ENCODE measurements at places on chromosomes 11 and 22.

- no peak for DNase-seq
These were observed 91.4 kb downstream of the CSNK2A3 start for GRCh38 chr11:11261629-11262028.

DNA sequence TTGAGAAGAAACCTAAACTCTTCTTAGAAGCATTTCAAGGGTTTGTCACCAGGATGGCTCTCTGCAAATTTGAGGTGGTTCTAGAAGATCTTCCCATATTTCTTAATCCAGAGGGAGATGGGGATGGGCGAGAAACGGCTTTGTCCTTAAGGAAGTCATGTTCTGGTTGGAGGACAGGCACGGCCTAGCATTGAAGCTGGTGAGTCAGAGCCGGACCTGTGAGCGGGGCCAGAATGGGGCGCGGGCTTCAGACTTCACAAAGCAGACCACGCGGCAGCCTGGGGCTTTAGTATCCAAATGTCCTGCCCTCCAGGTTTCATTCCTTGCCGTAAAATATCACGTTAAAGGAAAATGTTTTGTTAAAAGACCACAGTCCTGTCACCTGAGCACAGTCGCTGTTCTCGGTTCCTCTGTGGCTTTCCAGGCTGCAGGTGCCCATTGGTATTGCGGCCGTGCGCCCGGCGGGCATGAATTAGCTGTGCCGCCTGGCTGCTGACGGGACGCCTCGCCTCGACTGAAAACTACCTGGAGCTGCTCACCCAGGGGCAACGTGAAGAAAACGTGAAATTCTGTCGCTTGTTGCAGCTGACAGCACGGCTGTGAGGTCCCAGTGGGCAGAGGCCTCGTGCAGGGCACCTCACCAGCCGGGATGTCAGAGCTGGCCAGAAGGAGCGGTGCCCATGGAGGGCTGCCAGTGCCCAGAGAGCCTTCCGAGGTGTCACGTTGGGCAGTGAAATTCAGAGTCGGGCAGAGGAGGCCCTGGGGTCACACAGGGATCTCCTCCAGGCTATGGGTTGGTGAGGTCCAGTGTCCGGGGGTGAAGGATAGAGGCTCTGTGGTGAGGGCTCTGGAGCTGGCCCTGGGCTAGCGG, 59.0 kb downstream of the LRP5 start:
- DNase-seq: no peak

DNA sequence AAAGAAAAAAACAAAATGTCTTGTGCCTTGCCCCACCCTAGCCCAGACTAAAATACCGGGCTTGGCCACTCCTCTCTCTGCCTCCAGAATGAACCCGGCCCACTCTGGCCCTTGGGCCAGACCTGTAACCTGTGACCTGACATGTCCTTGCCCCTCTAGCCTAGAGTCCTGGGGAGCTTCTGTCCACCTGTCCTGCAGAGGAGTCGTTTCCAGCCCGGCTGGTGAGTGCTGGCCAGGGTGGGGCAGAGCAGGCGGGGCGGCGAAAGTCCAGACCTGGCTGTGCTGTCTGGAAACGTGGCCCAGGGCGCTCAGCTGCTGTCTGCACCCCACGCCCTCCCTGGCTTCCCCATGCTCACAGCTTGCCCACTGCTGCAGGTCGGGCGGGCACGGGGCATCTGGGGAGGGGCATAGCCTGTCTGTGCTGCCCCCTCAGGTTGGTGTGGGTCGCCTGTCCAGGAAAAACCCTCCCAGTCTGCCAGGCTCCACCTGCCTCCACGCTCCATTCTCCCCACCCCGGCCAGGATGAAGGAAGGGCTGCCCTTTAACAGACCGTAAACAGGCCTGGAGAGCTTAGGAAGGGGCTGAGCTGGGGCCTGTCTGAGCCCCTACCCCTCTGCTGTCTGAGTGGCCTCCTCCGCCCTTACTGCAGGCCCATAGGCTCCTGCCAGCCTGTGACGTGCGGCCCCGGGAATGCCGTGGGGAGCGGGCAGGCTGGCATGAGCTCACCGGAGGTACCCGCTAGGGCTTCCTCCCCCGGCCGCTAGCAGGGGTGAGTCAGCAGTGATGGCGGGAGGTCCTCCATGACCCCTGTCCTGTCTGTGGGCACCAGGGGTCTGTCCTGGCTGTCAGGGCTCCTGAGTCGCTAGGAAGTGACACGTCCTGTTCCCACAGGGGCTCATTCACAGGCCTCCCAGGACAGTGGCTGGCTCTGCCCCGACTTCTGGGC, 1.9 kb downstream of the CD151 start:
- no peak for DNase-seq

GRCh38 chr11:31651208-31651607, 141.6 kb downstream of the ELP4 start:
- no peak for DNase-seq

DNA sequence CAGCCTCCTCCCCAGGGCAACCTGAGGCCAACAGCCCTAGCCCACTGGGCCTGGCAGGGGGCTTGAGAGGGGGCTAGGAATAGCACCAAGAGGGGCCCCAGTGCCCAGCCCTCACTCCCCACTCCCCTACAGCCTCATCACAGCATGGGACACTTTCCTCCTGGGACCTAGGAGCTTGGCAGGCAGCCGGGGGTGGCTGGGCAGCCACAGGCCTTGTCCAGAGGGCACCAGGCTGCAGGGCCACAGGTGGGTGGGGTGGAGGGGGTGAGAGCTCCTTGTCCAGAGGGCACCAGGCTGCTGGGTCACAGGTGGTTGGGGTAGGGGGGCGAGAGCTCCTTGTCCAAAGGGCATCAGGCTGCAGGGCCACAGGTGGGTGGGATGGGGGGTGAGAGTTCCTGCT, 61.8 kb downstream of the WNT7B start:
- no peak for DNase-seq

DNA sequence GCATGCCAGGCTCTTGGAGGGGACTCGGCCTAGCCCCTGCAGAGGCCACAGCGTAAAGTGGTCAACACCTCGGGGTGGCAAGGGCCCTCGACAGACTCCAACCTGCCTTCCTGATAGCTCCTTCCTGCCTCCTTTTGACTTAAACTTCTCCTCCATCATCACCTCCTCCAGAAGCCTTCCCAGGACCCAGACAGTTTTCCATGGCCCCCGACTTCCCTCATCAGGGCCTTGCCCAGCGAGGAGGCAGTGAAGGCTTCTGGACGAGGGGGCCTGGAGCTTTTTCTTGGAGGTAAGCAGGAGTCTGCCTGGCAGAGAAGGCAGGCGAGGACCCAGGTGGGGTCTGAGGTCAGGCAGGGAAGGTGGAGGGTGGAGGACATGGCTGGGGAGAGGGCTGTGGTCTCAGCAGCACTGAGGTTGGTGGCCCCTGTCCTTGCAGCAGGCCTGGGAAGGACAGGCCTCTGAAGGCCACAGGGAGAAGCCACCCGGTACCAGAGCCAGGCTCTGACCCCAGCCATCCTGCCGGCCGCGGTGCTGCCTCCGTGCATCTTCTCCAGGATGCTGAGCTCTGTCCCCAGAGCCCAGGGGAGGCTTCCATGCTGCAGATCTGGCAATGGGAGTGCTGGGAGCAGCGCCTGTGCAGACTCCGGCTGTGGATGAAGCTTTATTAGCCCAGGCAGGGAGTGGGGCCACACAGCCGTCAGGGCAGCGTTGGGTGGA, 81.4 kb downstream of the WNT7B start:
- no peak for DNase-seq

DNA sequence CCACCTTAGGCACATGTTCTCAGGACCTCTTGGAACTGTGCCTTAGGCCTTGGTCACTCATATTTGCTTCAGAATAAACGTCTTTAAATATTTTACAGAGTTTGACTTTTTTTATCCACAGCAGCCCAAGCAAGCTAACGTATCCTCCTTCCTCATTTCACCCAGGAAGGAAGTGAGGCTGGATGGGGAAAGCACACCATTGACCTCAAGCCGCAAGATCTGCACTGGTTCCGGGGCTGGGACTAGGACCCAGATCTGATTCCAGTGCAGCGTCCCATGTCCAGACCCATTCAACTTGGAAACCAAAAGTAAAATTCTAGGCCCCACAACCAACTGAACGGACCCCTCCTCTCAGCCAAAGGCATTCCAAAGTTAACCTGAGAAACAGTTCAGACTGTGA, 2.4 kb upstream of the LGALS12 start:
- DNase-seq: no peak

DNA sequence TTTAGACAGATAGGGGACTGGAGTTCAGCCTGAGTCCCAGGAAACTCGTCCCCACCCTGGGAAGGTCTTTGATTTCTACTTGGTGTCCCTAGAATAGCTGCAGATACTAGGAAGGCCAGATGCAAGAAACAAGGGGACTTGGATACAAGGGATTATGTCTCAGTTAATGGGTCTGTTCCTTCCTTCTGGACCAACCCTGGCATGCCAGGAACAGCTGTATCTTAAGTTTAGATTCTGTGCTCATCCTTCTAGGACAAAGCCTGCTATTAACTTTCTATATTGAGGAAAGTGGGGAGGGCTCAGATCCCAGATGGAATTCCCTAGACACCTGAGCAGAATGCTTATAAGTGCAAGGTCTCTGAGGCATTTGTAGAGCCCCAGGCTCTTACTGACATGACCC, 3.9 kb upstream of the OR52M1 start:
- no peak for DNase-seq

GRCh38 chr11:76267556-76267955, 61.3 kb upstream of the WNT11 start:
- DNase-seq: no peak

DNA sequence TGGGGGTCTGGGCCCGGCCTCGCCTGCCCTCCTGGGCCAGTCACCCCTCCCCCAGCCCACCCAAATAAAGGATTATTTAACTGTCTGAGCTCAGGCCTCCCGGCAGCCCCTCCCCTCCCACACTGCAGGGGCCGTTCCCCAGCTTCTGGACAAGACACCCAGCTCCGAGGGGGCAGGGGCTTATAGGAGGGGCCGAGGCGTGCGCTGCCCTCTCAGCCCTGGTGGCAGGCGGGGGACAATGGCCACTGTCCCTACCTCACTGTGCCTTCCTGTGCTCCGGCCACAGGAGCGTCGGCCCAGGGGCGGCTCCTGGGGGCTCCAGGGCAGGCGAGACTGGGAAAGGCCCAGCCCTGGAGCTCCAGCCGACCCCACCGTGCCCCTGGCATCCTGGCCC, 2.2 kb upstream of the SELENOO start:
- DNase-seq: no peak

- no peak for DNase-seq
These were observed 309.1 kb downstream of the SWAP70 start for GRCh38 chr11:9972989-9973388.

GRCh38 chr11:4140067-4140636, 45.6 kb downstream of the RRM1 start:
- DNase-seq: no peak

DNA sequence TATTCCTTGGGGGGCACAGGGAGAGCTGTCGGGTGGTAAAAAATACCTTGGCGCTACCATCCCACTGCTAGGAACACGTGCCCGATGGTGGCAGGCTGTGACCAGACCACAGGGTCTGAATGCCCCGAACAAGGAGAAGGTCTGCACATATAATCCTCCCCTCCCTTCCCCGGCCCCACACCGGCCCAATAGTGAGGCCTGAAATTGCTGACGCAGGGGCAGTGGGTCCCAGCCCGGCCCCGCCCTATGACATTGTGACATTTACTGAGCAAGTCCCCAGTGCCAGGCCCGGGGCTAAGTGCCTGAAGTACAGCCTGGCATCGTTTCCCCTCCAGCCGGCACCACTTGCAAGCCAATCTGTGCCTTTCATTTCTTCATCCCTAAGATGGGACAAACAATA, 19.5 kb downstream of the MN1 start:
- DNase-seq: no peak

DNA sequence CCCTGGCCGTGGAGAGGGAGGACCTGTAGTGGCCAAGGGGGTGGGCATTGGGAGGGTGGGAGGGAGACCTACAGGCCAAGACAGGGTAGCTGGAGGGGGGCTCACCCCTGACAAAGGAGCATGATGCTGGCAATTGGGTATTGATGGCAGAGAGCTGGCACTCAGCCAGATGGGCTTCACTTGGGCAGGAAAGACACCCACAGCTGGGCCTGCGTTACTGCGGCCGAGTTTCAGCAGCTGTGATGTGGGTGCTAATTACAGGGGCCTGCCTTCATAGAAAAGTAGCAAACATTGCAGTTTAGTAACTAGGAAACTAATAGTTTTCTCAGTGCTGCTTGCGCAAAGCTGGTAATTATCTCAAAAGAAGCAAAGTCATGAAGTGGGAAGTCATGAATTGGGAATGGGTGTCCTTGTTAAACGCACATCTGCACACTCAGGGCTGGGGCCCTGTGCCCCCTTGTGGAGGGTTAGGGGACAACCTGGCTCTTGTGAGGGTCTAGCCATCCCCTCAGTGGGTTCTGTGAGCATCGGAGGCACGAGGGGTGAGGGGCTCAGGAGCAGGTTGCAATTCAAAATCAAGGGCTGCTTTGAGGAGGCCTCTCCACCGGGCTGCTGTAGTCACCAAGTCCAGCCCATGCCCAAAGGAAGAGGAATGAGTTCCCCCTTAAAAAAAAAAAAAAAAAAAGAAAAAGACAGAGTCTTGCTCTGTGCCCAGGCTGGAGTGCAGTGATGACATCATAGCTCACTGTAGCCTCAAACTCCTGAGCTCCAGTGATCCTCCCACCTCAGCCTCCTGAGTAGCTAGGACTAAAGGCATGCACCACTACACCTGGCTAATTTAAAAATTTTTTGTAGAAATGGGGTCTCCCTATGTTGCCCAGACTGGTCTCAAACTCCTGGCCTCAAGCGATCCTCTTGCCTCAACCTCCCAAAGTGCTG, 24.4 kb upstream of the TXNRD2 start:
- DNase-seq: no peak

DNA sequence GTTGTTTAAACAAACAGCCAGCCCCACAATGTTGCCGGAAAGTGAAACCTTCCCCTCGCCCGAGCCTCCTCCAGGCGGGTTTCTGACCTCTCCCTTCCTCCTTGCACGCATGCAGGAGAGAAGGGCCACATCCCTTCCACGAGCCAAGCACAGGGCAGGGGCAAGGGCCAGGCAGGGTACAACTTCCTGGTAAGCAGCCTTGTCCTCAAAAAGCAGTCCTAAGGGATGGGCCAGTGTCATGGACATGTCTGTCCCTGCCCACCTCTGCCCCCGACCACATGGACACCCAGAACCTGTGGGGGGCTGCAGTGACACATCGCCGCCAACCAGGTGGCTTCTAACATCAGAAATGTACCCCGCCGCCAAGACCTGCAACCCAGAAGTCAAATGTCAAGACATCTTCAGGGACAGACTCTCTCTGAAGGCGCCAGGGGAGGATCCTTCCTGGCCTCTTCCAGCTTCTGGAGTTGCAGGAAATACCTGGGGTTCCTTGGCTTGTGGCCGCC, 145.3 kb downstream of the CRYBB2 start:
- no peak for DNase-seq

DNA sequence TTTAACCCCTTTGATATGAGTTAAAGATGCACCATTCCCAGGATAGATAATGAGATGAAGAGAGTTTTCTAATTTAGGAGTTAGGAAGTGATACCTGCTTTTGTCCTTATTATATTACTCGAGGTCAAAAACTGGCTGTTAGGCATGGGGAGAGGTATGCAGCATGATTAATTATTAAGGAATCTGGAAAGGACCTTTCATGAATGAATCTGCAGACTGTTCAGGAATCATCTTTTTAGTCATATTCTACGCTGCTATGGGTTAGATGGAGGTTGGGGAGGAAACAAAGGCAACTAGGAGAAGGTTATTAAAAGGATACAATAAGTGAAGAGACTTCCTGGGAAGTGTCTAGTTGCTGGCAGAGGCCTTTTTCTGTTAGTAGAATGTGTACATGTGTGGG, 492.4 kb upstream of the CCDC90B start:
- no peak for DNase-seq

All from substantia nigra (tissue), 51 donors.